ENCODE measurements at places on chromosomes 4 and X.

- DNase-seq, result no peak
Measured at GRCh38 chrX:46374371-46374770, 170.8 kb downstream of the ZNF674 start.

DNA sequence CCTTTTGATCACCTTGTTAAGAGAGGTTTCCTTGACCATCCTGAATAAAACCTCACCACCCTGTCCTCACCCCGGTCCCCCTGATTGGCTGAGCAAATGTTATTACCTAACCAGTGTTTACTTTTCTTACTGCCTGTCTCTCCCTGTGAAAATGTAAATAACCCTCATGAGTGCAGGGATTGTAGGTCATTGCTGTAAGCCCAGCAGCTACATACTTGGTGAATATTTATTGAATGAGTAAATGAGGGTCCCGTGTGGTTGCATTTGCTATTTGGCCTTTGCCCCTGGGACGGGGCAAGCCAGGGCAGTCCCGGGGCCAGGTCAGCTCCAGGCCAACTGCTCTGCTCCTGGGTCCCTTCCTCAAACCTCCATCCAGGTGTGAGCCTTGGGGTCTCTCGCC, 55.5 kb upstream of the CLCN4 start:
- DNase-seq, result no peak

GRCh38 chrX:74906417-74906816, 18.8 kb downstream of the NEXMIF start:
- DNase-seq, result no peak

GRCh38 chrX:53538781-53539180, 104.6 kb upstream of the HSD17B10 start:
- no peak for DNase-seq

DNA sequence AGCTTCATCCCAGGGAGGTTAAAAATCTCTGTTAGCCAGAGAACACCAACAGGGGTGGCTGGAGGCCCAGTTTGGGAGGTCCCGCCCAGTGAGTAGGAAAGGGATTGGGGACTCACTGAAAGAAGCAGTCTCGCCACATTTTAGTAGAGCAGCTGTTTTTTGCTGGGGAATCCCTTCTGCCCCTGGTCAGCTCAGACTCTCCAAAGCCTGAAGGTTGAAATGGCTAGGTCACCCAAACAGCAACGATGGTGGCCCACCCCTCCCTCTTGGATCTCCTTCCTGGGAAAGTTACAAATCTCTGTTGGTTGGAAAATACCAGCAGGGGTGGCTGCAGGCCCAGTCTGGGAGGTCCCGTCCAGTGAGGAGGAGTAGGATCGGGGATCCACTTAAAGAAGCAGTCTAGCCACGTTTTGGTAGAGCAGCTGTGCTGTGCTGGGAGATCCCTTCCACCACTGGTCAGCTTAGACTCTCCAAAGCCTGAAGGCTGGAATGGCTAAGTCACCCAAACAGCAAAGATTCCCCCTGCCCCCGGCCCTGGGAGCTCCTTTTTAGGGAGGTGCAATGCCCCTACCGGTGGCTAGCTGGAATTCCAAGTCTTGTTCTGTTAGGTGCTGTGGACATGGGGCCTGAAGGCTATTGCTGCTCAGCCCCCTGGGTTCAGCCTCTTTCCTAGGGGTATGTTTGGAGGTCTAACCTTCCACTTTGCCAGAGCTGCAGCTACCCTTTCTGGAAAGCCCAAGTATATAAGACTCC, 40.0 kb upstream of the TEX13A start:
- no peak for DNase-seq

- no peak for DNase-seq
Measured at GRCh38 chr4:145819101-145819852, 119.3 kb downstream of the ZNF827 start.

DNA sequence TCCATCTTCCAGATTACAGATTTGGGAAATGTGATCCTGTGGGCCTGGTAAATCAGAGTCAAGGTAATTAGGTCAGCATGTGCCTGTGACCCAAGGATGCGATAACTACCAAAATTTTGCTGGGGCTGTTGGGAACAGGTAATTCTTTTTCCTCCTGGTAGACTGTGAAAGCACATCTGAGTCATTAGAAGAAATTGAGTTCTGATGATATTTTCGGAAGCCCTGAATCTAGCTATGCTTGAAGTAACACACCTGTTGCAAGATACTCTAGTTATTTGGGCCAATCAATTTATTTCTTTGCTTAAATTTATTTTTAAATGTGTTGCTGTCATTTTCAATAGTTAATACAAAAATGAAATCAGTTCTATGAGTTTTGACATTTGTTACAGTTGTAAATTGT, 903.6 kb downstream of the RPA4 start:
- no peak for DNase-seq

DNA sequence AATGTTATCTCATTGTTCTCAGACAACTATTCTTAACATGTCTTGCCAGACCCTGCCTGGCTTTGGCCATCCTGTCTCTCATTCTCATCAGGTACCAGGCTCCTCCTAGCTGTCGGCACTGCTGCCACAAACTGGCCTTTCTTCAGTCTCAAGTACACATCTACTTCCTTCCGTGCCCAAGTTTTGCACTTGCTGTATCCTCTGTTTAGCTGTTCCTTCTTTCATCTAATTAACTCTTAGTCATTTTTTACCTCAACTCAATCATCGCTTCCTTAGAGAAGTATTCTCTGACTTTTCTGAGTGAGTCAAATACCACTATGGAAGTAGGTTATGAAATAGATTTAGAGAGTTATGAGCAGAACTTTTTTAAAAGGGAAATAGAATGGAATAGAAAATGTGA, 19.7 kb downstream of the CXCL3 start:
- DNase-seq, result peak; percentile 35

DNA sequence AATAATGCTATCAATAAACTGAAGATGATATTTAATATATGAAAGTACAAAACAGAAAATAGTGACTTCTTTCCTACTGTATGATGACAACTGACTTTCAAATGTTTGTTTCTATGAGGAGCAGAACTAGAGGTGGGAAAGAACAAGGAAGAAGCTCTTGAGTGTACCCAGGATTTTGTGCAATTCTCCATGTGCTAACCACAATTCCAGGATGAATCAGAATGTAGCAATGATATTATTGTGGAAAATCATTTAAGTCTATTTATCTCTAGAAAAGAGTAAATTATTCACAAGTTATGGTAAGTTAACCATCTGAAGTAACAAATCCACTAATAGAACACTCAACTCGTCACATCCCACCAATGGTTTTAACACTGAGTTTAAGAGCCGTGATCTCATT, 324.1 kb upstream of the EMCN start:
- DNase-seq, result no peak

GRCh38 chrX:1475881-1476280, 23.2 kb upstream of the ASMTL start:
- DNase-seq, result no peak

- DNase-seq, result no peak
Measured at GRCh38 chr4:47661741-47662140, 176.1 kb downstream of the CORIN start.

DNA sequence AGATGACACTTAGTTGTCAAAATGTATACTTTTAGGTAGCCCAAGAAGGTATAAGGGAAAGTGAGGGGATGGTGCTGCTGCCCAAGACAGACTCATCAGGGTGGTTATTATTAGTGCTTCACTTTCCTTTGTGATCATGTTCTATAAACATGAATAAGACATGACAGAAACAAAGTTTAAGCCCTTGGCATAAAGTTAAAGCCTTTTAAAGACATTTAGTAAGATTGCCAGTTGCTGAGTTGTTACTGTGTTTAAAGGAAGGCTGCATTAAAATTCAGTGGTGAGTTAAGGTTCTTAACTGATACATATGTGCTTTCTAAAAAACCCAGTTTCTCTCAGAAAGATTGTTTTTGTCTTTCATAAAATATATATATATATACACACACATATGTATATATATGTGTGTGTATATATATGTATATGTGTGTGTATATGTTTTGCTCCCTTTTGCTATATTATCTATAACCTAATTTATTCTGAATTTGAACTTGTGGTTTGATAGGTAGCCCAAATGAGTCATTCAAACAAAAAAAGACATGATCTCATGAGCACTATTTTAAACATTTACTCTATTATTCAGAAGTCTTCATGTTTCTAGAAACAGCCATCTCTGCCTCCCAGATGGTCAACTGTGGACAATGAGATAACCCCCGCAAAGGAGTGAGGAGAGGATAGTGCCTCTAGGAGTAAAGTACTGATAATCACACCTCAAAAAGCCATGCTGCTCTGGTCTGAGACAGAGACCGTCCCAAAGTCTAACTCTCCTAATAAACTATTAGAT, 98.1 kb upstream of the OTUD4 start:
- DNase-seq, result no peak

- no peak for DNase-seq
Measured at GRCh38 chrX:2266445-2267349, 234.1 kb downstream of the DHRSX start.

- DNase-seq, result no peak
Measured at GRCh38 chr4:122772311-122772710, 39.8 kb downstream of the BBS12 start.

DNA sequence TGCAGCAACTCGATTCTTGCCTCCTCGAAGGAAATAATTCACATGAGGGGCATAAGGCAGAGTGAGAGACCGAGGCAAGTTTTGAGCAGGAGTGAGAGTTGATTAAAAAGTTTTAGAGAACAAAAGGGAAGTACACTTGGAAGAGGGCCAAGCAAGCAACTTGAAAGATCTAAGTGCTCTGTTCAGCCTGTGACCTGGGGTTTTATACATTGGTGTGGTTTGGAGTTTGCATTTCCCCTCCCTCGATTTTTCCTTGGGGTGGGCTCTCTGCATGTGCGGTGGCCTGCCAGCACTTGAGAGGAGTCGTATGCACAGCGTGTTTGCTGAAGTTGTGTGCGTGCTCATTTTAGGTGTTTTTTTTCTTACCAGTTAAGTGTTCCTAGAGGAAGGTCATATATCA, 356.4 kb downstream of the KLHL4 start:
- peak; percentile 7 for DNase-seq

DNA sequence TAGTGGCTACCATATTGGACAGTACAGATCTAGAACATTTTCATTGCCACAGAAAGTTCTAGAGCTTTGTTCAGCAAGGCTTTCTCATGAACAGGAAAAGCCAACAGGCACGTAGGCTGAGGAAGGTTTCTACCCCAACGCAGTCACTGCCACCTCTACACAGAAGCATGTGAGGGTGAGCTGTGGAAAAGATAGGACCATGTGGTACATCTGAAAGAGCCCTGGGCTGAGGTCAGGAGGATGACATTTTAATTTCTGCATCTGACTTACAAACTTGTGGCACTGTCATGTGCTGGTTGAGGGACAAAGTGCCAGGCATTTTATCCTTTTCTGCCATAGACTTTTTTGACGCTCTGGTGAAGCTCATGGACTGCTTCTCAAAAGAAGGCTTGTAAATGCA, 454.2 kb downstream of the BCOR start:
- DNase-seq, result no peak

- no peak for DNase-seq
Measured at GRCh38 chr4:118282692-118283091, 70.1 kb downstream of the PRSS12 start.

GRCh38 chr4:67712000-67712625, 11.2 kb upstream of the UBA6 start:
- DNase-seq, result no peak

DNA sequence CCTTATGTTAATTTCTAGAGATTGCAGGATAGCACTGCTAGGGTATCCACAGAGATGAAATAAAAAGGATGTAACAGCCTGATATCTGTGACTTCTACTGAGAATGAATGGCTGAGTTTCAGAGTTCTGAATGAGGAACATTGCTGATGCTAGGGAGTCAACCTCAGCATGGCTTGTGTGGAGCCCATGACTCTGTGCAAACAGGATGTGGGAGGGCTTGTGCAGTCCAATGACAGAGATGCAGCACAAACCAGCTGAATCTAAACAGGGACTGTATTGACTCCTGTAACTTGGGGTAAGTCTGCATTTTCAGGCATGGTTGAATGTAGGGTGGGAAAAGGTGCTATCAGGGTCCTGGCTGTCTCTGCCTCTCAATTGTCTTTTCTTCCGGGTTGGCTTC, 5.3 kb upstream of the RASL11B start:
- no peak for DNase-seq

DNA sequence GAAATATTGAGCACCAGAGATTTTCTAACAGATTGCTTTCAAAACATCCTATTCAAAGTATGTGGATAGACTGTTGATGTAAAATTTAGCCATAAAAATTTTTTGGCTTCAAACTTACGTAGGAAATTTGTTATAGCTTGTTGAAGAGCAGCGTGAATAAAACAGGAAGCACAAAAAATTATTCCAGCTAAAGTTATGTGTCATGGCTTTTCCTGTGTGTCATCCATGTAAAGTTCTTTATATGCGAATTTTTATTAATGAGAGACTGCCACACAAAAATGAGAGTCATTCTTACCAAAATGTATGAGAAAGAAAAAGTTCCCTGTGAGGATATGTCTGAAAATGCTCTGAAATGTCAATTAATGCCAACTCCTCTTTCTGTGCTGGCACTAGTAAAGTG, 19.5 kb downstream of the EPGN start:
- DNase-seq, result no peak

- peak; percentile 39 for DNase-seq
Measured at GRCh38 chr4:99462875-99463464, 27.8 kb upstream of the ADH7 start.

- DNase-seq, result no peak
Measured at GRCh38 chrX:38799995-38800580, 1.2 kb upstream of the MID1IP1 start.

GRCh38 chr4:150960818-150961217, 54.3 kb downstream of the LRBA start:
- no peak for DNase-seq

DNA sequence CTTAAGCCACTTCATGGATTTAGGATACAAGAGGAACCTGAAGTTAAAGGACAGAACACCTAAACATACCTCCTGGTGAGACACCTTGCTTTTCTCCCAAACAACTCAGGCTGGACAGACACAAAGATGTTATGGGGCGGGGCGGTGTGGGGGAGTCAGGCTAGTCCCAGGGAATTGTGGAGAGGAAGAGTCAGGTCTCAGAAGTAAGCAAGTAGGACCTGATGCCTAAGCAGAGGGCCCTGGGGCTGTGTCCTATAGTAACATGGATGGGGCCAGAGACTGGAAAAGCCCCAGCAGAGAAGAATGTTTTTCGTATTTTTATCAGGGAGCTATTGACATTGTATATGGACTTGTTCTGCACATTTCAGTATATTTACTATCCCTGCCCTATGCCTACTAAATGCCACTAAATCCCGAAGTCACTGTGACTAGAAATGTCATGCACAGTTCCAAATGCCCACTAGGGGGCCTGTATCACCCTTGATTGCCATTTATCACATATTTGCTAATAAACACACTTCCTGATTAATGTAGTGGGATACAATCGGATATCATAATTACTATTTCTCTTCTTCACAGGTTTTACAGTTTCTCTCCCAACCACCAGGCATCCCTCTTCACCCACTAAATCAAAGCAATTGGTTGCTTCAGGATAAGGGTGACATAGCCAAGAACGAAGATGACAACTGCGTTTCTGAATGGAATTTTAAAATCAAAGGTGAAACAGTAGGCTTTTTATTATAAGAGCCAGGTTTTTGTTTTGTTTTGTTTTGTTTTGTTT, 23.8 kb upstream of the ARHGAP10 start:
- DNase-seq, result no peak

- no peak for DNase-seq
Measured at GRCh38 chrX:106716463-106716862, 10.0 kb upstream of the RNF128 start.

GRCh38 chrX:128310912-128311311, 258.7 kb upstream of the ACTRT1 start:
- no peak for DNase-seq

GRCh38 chr4:153809307-153809706, 20.4 kb upstream of the SFRP2 start:
- DNase-seq, result no peak
